Stimulated activated CD8-positive, alpha-beta memory T cell treated with anti-CD3 and anti-CD28 coated beads, Interleukin-12 subunit alpha, Interleukin-12 subunit beta, amount 100 ng/mL, for 1 hour (primary cell): ENCODE measurements at places on chromosomes 2 and 18.

DNA sequence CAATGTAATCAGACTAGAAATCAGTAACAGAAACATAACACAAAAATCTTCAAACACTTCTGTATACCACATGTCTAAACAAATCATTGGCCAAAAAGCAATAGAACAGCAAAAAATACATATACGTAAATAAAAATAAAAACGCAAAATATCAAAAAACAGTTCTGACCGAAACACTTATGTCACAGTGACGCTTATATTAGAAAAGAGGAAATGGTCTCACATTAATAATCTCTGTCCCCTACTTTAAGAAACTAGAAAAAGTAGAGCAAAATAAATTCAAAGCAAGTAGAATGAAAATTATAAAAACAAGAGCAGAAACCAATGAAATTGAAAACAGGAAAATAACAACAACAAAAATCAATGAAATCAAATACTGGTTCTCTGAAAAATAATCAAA, 41.9 kb downstream of the TMEM131 start:
- no peak for DNase-seq

GRCh38 chr18:13374096-13374467, 155.5 kb downstream of the LDLRAD4 start:
- no peak for DNase-seq

DNA sequence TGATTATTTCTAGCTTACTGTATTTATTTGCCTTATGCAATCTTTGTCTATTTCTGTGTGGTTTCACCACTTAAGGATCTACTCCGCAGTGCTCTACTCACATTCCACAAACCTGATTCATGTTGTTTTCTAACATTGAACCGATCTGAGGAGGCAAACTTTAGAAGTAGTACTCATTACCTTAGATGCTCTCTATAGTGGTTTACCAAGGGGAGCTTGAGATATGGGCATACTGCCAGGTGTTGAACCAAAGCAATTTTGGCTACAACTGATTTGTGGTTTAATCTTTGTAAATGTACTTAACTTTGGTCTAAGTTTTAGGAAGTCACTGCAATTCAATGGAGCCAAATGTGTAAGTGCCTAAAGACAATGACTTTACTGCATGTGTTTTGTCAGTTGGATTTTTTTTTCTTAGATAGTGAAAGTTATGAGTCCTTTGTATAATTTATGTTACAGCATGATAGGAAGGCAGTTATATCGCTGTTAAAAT, 50.1 kb downstream of the MAP2 start:
- no peak for DNase-seq

- DNase-seq = no peak
Measured at GRCh38 chr2:136019825-136020224, 34.4 kb upstream of the DARS1 start.

DNA sequence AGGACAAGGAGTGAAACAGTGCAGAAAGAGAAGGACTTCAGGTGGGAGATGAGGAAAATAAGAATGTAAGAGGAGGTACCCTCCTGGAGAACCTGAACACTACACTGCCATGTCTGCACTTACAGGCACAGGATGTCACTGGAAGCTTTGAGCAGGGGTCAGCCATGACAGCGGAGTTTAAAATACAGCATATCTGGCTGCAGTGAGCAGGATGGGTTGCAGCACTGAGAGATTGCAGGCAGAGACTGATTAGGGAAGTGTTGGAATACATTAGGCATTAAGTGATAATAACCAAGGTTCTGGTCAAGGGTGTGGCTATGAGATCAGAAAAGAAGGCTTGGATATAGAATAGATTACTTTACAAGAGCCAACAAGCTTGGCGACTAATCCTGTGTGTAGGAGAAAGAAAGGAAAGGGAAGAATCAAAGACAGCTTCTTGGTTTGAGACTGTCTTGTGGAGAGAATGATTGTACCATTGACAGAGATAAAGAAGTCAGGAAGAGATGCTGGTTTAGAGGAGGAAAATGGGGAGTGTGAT, 171.1 kb upstream of the RBMS1 start:
- DNase-seq = no peak

DNA sequence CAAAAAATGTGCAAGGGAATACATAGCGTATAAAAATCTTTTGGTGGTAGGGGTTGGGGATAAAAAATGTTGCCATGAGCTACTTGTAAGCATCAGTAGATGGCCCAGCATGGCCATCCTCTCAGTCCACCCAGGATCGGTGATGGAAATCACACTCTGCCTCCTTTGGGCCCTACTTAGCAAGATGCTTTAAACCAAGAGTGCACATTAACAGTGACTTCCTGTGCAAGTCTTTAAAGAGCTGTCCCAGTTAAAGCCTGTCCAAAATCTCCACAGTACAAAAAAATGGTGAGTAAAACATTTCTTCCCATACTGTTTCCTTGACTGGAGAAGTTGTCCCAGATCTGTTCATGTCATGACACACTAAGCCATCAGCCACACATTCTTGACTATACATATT, 18.0 kb downstream of the ANKRD44 start:
- no peak for DNase-seq
